ENCODE measurements at places on chromosomes 16 and 17. TPM values are rescaled to one million over a fixed set of nuclear protein-coding genes. Genes with fewer than 3 reads are reported as not detected.

Gene TADA2A
- total RNA-seq: 16.1 TPM

Gene ARL17B
- 6.2 TPM for total RNA-seq

Gene CCDC200
- not detected for total RNA-seq

Gene SLC5A11
- 0.12 TPM for total RNA-seq

Gene FSCN2
- 8.9 TPM for total RNA-seq

Gene HS3ST4
- total RNA-seq: not detected

Gene C16orf96
- 0.12 TPM for total RNA-seq

Gene RASD1
- total RNA-seq: 2.6 TPM

Gene DHRS7C
- not detected for total RNA-seq

Measured in hair follicle dermal papilla cell (primary cell).